ENCODE measurements at places on chromosomes 5 and 9.
A peak's percentile ranks its signal among the peaks of the same experiment; 100 is the strongest.

DNA sequence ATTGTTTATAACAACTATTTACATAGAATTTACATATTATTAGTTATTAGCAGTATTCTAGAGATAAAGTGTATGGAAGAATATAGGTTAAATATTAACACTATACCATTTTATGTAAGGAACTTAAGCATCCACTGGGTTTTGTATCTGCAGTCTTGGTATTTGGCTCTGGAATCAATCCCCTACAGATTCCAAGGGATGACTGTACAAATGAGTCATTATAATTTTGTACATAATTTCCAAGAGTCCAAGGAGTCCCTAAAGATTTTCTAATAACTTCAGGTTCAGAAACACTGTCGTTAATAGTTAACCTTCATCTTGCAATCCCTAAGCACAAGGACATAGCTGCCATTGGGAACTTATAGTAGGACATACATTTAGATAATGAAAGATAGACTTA is 254.8 kb upstream of the PDE4D start:
- DNase-seq, result no peak

DNA sequence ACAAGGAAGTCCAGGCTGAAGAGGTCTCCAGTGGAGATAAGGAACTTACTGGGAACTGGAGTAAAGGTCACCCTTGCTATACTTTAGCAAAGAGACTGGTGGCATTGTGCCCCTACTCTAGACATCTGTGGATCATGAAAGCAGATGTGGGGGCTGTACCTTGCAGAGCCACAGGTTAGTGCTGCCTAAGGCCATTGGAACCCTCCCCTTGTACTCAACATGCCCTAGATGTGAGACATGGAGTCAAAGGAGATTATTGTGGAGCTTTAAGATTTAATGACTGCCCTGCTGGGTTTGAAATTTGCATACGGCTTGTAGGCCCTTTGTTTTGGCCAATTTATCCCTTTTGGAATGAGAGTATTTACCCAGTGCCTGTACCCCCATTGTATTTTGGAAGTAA is 397.3 kb upstream of the GRIN3A start:
- DNase-seq, result no peak

GRCh38 chr9:128987805-128988204 is 40.3 kb downstream of the NUP188 start:
- DNase-seq, result peak; percentile 41

DNA sequence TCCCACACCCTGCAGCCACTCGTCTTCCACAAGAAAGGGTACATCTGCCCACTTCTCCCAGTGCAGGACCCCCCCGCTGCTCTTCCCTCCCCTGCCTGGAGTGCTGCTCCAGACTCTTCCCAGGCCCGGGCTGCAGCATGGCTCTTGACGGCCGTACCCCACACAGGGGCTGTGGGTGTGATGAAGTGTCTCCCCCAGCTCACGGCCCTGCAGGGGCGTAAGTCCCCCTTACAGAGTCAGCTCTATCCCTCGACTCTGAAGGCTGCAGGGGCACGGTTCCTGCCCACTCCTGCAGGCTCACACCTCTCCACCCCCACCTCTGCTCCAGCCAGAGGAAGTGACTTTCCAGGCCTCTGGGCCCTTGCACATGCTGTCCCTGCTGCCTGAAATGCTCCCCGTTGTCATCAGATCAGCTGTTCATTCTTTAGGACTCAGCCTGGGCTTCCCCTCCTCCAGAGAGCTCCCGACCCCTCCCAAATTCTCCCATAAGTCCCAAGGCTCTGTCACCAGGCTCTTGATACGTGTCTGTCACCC is 180.6 kb upstream of the IER5L start:
- no peak for DNase-seq

- no peak for DNase-seq
These were observed 117.5 kb downstream of the IRX2 start for GRCh38 chr5:2633992-2634391.

- DNase-seq, result no peak
These were observed 3.3 kb upstream of the CDC20B start for GRCh38 chr5:55176176-55176818.

DNA sequence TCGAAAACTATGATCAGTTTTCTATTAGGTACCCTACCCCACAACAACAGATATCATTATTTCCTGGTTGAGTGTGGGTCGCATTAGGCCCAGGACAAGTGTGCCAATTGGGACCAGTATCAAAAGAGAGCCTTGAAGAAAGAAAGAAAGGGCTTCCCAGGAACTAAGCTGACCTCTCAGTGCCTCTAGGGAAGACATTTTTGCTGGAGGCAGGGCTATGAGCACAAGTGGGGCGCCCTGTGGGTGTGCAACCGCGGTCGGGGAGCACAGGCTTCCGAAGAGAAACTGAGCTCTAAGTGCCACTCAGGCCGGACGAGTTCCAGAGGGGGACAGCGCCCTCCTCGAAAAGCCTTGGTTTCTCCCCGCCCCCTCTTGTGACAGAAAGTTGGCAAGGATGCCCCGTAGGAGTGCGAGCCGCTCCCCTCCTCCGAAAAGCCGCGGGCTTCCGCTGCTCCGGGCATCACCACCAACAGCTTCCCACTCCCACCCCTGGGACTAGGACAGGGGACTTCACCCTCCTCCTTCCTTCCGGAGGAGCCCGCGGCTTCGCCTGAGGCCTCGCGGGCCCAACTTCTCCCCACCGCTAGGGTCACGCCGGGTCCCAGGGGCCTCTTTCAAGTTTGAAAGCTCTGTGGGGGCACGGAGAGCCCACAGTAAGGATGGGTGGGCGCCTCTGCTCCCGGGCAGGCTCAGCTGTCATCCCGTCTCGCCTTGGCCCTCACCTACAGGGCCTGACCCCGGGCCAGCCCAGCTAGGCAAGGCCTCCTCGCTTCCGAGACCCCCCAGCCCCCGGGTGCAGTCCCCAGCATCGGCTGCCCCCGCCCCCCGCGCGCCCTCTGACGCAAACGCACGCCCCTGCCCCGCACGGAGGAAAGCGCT is 2.0 kb downstream of the NR2F1-AS1 start:
- DNase-seq, result no peak

DNA sequence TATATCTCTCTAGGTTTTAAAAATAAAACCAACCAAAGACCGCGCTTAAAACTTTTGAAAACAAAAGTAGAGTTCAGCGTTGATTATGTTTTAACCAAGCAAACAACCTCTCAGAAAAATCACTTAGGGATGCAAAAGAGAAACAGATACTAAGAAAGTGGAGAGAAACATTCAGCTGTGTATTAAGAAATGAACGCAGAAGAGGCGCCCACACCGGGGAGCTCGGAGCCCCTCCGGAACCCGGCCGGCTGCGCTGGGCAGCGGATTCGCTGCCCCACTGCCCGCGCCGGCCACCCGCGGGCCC is 1.4 kb downstream of the PITX1 start:
- DNase-seq, result no peak

- no peak for DNase-seq
These were observed at the start of gene DMRTA1 for GRCh38 chr9:22446589-22446949. Gene DMRTA1, plus strand, starts transcription at chr9:22446824. Its CDS starts 242 bp downstream, at chr9:22447066.

- DNase-seq, result no peak
These were observed 30.2 kb upstream of the MSANTD3 start for GRCh38 chr9:100396769-100397168.

- DNase-seq, result no peak
These were observed 178.5 kb upstream of the EGFLAM start for GRCh38 chr5:38079620-38080402.

- DNase-seq, result peak; percentile 49
These were observed 2.5 kb downstream of the TLE1 start for GRCh38 chr9:81686614-81687520.

GRCh38 chr9:34691936-34692315 is 850 bp upstream of the CCL19 start:
- no peak for DNase-seq

DNA sequence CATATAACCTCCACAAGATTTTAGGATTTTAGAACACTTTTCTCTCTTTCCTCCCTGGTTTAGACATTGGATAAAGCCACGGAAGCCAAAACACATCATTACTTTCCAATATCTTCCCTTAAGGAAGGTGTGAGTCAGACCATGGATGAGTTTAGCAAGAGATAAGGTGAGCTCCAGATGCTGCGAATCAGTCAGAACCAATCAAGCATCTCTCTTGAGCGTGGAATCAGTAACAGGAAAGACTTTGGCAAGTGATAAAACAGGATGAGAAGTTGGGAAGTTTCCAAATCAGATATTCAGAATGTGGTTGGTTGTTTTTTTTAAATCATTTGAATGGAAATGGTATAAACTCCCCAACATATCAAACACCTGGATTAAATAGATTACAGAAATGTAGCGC is 397.8 kb downstream of the EFNA5 start:
- no peak for DNase-seq

DNA sequence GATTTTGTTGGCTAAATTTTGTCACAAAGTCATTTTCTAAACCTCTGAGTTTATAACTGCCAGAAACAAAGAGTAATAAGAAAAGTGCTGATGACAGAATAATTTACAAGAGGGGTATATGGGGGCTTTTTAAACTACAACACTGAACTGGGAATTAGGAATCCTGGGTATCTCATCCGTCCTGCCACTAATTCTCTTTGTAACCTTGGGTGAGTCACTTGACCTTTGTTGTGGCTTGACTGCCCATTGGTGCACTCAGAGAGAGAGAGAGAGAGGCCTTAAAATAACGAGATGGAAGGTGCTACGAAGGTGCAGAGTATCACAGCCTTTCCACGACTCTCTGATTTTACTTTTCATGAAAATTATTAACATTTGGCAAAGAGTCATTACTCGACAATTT is 130.3 kb upstream of the CNTLN start:
- DNase-seq, result no peak

DNA sequence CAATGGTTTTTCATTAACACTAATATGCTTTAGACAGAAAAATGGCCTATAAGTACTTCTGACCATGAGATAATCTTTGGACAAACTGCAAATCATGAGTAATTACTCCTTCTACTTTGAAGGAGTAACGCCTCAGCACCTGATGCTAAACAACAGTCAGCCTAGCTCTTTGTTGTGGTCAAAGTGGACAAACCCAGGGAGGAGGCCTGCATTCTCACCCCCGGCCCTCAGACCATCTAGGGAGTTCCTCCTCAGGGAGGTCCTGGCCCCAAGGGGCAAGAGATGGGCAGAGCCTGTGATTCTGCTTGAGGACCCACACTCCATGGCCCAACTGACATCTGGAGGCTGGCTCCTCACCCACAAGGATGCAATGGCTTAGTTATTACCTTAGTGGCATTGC is 48.2 kb upstream of the ANGPTL2 start:
- no peak for DNase-seq

DNA sequence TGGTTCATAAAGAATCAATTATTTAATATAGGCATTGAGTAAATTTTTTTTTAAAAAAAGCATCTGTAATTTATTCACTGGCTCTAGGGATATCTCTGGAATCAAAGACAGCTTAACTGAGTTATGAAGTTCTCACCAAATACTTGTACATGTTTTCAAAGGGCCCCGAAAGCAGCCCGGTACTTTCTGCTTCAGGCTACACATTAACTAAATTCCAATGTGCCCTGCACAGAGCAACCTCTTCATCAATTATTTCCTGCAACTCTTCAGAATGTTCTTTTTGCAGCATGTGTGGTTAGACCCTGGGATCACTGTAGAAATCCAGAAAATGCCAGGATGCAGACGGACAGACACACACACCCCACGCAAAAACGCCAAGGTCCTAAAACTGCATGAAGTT is 209.0 kb downstream of the EFNA5 start:
- DNase-seq, result no peak

DNA sequence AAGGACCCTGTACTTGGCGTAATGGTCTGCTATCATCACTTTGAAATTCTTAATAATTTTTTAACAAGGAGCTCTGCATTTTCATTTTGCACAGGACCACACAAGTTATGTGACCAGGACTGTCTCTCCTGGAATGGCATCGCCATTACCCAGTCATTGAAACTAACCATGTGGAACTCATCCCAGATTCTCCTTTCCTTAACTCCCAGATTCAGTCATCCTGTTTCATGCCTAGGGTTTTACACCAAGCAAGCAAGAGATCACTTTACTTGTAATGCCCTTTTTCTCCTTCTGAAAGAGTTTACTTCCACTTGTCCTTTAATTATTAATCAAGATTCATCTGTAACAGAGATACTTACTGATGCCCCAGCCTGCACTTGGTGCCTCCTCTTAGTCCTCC is 12.0 kb downstream of the FRMD3 start:
- DNase-seq, result no peak

GRCh38 chr5:72377910-72378638 is 57.9 kb downstream of the PTCD2 start:
- DNase-seq, result no peak

DNA sequence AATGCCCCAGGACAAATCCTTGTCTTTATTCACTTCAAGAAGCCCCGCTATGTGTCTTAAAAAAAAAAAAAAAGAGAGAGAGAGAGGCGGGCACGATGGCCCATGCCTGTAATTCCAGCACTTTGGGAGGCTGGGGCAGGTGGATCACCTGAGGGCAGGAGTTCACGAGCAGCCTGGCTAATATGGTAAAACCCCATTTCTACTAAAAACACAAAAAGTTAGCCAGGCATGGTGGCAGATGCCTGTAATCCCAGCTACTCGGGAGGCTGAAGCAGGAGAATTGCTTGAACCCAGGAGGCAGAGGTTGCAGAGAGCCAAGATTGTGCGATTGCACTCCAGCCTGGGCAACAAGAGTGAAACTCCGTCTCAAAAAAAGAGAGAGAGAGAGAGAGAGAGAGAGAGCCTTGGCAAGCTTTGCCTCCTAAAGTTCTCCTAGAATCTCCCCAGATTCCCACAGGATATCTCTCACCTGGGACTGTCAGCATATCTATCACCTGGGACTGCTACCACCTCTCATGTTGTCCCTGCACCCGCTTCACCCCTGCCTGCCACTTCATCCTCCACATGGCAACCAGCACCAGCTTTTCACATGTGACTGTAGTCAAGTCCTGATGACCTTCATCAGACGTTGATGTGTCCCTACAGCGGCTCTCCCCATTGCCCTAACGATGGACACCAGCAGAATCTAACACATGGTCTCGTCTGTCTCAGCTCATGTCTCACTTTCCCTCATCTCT is 5.8 kb downstream of the ITK start:
- DNase-seq, result no peak

GRCh38 chr9:32010322-32010721 is 374.1 kb upstream of the ACO1 start:
- DNase-seq, result no peak

DNA sequence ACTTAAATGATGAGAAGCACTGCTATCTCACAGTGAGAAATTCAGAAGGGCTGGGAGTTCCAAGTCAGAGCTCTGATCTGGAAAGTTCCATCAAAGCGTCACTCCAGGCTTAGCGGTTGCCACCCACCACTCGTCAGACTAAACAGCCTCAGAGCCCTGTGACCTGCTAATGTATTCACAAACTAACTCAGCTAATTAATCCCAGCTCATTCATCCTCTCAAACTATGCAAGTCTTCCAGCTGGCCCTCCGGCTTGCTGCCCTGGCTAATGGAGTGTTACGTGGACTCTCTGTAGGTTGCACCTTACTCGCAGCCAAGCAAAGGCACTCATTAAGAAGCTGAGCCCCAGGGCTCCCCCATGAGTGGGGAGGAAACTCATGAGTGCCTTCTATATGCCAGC is 82.2 kb upstream of the GABRP start:
- DNase-seq, result no peak

GRCh38 chr5:31581498-31582099 is 49.5 kb downstream of the C5orf22 start:
- no peak for DNase-seq

Data from AG04450 (cell line).